ENCODE measurements at places on chromosomes 16 and 17.

DNA sequence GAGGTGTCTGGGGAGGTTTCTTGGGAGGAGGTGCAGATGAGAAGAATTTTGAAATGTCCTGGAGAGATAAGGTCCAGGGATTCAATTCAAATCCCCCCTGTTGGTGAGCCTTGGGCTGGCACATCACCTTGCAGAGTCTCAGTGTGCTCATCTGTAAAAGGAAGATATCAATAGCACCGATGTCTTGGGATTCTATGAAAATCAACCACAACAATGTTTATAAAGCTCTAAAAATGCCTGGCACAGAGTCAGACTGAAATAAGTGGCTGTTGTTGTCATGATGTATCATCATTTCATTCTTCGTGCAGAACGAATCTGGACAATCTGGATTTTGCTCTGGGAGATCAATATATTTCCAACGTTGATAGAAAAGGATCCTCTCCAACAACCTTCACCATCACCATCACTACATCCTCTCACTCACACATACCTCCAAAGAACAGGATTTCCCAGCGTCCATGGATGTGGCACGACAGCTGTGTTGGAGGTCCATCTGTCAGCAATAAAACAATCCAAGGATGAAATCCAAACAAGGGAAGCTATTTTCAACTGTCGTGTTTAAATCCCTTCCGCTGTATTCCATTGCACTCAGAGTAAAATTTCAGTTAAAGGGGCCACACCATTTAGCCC is 393.7 kb upstream of the DYNLRB2 start:
- DNase-seq = no peak

DNA sequence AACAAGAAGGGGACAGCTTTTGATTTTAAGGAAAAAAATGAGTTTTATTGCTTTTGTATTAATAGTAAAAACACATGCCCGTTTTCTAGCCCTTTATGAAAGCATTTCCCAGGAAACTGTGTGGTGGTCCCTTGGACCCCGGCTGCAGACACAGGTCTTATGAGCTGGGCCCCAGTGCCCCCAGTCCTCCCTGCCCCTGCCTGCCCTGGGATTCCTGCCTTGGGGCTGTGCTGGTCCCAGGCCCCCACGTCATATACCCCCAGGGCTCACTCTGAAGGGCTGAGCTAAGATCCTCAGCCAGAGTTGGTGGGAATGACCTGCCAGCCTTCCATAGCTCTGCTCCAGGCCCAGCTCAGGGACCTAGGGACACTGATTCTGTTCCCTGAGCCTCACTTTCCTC is 30.8 kb downstream of the GINS2 start:
- no peak for DNase-seq

DNA sequence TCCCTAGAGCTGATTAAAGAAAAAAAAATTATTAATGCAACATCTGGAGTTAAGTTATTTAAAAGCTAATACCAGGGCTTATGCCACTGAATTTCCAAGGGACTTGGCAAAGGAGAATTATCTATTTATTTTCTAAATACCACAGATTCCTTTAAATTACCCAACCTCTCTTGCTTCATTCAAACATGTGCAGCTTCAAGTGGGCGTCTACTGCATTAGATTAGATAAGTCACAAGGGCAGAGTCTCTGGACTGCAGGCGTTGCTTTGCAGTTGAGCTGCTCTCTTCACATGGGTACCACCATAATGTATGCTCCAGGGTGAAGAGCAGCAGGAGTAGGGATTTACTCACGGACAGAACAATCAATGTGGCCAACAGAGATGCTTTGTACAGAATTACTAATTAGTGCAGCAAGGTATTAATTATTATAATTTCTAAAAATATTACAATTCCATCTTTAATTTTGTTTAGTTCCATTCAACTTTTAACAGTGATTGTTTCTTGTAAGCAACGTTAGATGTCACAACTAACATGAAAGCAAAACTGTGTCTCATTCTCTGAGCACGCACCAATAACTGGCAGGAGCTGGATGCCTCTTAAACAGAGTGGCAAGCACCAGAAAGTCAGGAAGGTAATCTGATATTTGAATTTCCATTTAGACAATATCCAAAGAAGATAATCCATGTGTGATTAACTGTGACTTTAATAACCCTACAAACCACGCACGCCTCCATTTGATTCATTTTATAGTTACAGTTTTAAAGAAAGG is 214.2 kb downstream of the STX8 start:
- no peak for DNase-seq

GRCh38 chr17:41532947-41533570 is 5.0 kb upstream of the KRT19 start:
- no peak for DNase-seq

DNA sequence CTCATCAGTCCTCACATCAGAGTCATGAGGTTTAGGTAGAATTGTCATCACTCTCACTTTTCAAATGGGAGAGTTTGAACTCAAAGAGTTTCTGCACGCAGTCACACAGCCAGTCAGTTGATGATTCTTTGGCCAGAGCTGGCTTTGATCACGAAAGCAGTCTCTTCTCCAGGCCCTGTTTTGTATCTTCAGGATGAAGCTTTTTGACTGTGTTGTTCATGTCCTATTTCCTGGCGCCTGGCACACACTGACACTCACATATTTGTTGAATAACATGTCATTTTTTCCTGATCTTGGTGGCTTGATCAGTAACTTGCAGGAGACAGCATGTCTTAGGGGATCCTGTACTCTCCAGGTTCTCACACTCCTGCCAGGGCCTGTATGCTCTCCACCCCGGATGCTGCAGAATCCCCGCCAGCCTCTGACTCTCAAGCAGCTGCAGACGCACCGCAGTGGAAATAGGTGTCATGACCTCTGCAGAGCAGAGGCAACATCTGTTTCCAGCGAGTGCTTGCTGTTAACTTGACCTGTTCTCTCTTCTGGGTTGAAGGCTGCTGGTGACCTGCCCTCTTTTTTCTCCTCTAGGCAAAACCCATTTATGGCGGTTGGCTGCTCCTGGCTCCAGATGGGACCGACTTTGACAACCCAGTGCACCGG is 33.0 kb downstream of the MPRIP start:
- DNase-seq = no peak

DNA sequence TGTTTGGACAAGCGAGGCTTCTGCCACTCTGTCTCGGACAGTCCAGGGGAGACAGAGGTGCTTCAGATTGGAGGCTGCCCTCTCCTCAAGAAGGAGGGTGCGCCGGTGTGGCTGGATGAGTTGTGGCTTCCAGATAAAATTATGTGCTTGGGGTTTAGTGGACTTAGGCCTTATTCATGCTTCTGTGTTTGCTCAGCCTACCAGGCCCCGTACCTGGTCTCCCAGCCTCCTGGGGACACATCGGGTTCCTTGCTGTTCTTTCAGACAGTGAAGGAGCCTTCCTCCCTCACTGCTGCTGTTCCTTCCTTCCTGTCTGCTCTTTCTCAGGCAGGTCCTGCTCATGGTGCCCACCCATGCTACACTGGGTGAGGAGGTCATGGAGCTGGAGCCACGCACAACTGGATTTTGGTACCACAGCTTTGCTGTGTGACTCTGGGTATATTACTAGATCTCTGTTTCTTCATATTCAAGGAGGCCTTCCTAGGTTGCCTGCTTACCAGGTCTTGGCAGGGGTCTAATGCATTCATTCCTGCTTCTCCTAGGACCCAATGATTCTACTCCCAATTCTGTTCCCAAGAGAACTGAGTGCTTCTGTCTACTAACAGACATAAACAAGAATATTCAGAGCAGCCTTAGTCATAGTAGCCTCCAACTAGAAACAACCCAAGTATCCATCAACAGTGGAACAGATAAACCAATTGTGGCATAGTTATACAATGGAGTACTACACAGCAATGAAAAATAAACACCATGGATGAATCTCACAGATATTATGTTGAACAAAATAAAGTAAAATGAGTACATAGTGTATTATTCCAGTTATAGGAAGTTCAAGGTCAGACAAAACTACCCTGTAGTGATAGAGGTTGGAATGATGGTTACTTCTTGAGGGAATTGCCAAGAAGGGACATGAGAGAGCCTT is 121.7 kb downstream of the CMIP start:
- DNase-seq = no peak

DNA sequence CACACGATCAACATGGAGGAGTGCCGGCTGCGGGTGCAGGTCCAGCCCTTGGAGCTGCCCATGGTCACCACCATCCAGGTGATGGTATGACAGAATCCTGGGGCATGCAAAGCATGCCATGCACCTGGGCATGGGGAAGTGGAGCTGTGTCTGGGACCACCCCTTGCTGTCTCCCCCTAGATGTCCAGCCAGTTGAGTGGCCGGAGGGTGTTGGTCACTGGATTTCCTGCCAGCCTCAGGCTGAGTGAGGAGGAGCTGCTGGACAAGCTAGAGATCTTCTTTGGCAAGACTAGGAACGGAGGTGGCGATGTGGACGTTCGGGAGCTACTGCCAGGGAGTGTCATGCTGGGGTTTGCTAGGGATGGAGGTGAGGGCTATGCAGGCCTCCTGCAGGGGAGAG is 6.7 kb downstream of the IFI35 start:
- DNase-seq = no peak

DNA sequence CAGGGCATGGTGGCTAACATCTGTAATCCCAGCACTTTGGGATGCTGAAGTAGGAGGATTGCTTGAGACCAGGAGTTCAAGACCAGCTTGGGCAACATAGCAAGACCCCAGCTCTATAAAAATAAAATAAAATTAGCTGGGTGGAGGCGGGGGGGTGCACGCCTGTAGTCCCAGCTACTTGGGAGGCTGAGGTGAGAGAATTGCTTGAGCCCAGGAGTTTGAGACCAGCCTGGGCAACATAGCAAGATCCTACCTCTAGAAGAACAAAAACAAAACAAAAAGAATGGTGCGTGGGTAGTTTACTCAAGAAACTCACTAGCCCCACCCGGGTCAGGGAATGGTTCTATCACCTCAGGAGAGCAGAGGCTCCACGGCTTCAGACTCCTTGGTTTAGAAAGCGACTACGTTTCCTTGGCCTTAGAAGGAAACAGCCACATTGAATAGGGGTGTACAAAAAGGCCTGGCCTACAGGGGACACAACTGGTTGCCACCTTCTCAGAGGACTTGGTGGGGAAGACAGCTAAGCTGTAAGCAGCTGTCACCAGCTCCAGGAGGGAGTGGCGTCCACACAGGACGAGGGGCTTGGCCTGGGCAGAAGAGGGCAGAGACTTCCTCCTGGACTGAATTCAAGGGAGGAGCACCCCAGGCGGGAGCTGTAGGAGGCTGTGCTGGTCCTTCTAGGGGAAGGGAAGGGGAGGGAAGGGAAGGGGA is 716 bp downstream of the TK1 start:
- DNase-seq = no peak

GRCh38 chr17:82627405-82627804 is 20.8 kb downstream of the WDR45B start:
- no peak for DNase-seq

DNA sequence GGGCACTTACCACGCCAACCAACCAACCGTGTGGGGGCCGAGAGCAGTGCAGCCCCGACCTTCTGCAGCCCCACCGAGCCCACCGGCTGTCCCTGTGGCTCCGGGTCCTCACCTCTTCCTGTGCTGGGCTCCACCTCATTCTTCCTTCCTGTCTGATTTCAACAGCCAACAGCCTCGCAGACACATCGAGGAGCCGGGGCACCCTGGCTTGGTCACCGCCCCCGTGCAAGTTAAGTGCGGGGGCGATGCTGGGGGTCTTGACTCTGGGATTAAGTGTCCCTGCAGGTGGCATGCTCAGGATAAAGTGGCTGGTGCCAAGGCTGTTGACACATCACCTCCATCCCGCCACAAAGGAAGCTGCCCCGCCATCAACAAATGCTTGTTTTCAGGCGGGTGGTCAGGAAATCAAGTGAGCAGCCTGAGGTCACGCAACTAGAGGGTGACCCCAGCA is at the start of gene NLRC3:
TSS of gene NLRC3 (minus strand) at position 102 of the 451 bp plus-strand sequence. CDS start 12,367 bp downstream, outside the sequence.
- no peak for DNase-seq

DNA sequence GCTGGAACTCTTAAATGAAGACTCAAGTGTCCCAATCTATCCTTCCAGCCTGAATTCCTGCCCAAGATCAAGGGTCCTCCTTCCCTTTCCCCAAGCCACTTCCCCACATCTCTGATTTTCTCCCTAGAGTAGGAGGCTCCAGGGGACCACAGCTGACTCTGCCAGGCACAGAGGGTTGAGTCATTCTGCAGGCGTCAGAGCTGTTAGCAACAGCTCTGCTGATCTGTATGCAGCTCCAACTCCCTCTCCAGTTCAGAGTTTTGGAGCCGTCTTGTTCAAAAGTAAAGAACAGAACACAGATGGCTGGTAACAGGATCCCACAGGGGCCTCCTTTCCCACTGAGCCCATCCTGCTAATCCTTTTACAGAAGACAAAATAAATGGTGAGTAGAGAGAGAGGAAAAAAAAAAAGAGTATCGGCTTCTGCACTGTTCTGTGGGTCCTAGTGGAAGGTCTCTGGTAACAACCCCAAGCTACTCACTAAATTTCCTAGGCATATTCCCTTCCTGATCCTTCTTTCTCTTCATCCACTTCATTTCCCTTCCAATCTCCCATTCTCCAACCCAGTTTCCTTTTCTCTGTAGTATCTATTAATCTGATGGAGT is 13.4 kb upstream of the TAOK1 start:
- no peak for DNase-seq

DNA sequence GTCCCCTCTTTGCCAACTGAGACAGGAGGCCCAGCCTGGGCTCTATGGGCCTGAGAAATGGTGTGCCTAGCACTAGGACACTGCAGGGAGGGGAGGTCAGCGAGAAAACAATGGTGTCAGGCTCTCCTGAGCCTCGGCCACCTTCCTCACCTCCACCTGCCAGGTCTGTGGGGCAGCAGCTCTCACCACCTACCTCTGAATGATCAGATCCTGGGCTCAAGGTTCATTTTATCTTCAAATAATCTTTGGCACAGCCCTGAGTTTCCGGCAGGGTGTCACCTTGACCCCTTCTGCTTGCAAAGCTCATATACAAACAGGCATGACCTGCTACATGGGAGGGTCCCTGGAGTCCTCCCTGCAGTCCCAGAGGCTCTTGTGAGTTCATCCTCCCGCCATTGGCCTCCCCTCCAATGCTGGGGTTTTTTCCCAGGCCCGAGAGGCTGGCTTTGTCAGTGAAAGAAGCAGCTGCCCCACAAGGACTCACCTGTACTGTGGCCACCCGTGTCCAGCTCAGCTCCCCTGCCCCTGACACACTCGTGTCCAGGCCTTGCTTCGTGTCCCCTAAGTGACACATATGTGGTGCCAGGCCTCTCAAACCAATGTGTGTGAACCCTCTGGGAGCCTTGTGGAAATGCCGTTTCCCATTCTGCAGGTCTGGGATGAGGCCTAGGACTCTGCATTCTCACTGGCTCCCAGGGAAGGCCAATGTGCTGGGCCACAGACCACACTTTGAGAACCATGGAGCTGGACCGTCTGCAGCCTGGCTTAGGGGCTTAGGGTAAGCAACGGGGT is 176.8 kb upstream of the CIBAR2 start:
- no peak for DNase-seq

- no peak for DNase-seq
Measured at GRCh38 chr16:67391424-67392300, 1.6 kb downstream of the TPPP3 start.

Data from stimulated activated CD4-positive, alpha-beta T cell treated with anti-CD3 and anti-CD28 coated beads, Interleukin-4, amount 100 ng/mL, for 48 hours (primary cell).